Activated CD4-positive, CD25-positive, alpha-beta regulatory T cell (primary cell): ENCODE measurements at places on chromosomes 16 and 17.

- no peak for DNase-seq
These were observed 11.1 kb upstream of the FLYWCH1 start for GRCh38 chr16:2900526-2901075.

- no peak for DNase-seq
These were observed 37.0 kb downstream of the RGS9 start for GRCh38 chr17:65173976-65174683.

GRCh38 chr17:75592348-75593020 is 4.9 kb downstream of the MYO15B start:
- DNase-seq: no peak

DNA sequence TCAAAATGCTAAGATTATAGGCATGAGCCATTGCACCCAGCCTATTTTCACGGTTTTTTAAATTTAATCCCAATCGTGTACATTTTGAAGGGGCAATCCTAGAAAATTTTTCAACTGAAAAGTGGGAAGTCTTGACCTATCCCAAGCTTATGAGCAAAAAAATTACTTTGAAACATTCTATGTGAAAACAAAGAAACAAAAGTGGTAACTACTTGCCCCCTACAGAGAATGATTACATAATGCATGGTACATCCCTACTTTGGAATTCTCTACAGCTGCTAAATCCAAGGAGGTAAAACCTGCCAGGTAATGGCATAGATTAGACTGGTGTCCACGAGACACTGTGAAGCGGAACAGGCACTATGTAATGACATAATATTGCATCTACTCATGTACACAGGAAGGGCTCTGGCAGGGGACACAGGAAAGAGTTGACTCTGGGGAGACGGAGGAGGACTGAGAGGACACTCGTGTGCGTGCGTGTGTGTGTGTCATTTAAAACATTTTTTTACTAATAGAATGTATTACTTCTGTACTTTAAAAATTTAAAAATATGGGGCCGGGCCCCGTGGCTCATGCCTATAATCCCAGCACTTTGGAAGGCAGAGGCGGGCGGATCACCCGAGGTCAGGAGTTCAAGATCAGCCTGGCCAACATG is 15.7 kb downstream of the ASGR2 start:
- DNase-seq: no peak

DNA sequence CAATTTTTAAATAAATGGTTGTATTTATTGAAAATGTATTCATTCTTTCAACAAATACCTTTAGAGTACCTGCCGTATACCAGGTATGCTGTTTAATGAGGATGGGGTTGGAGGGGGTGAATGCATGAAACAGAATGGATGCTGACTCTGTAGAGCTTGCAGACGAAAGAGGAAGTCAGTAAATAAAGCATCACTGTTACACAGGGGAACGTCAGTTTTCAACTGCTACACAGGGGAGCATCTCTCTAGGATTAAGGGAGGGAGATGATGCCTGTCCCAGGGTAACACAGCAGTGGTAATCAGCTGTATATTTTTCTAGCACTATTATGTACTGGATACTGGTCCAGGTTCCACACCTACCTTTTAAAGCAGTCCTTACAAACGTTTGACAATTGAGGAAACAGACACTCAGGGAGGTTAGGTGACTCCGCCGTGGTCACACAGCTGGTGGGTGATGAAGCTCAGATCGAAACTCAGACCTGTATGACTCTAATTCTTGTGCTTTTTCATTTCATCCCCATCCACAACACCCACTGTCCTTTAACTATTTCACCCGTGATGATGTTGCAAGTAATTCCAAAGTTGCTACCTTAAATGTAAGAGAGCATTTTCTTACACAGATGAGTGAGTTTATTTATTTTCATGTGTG is 452.1 kb upstream of the HSBP1 start:
- DNase-seq: no peak

- DNase-seq: no peak
These were observed 146.8 kb downstream of the CYLD start for GRCh38 chr16:50888486-50889261.

- DNase-seq: no peak
These were observed 87.0 kb upstream of the RPRML start for GRCh38 chr17:47066095-47066494.

GRCh38 chr16:73710526-73710925 is 586.1 kb upstream of the PSMD7 start:
- DNase-seq: no peak

DNA sequence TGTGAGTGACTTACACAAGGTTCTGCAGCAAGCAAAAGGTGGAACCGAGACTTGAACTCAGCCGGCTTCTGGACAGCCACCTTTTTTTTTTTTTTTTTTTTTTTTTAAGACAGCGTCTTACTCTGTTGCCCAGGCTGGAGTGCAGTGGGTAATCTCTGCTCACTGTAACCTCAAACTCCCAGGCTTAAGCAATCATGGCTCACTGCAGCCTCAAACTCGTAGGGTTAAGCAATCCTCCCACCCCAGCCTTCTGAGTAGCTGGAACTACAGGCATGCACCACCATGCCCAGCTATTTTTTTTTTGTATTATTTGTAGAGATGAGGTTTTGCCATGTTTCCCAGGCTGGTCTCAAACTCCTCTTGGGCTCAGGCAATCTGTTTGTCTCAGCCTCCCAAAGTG is 55.2 kb upstream of the GOT2 start:
- no peak for DNase-seq

- no peak for DNase-seq
These were observed 145.5 kb downstream of the MSI2 start for GRCh38 chr17:57401556-57402488.

GRCh38 chr16:87931504-87931903 is 4.8 kb downstream of the CA5A start:
- no peak for DNase-seq

DNA sequence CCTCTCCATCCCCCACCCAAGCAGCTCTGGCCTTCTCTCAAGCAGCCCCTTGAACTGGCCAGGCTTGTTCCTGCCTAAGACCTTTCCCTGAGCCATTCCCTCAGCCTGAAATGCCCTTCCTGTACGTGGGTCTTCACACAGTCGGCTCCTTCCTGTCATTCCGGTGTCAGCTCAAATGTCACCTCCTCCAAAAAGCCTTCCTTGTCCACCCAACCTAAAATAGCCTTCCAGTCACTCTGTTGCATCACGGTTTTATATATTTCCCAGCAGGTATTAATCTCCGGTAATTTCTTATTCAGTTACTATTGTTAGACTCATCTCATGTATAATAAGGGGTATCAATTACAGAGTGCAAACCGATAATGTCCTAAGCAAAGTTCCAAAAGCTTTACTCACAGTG is 51.8 kb downstream of the C17orf67 start:
- no peak for DNase-seq

DNA sequence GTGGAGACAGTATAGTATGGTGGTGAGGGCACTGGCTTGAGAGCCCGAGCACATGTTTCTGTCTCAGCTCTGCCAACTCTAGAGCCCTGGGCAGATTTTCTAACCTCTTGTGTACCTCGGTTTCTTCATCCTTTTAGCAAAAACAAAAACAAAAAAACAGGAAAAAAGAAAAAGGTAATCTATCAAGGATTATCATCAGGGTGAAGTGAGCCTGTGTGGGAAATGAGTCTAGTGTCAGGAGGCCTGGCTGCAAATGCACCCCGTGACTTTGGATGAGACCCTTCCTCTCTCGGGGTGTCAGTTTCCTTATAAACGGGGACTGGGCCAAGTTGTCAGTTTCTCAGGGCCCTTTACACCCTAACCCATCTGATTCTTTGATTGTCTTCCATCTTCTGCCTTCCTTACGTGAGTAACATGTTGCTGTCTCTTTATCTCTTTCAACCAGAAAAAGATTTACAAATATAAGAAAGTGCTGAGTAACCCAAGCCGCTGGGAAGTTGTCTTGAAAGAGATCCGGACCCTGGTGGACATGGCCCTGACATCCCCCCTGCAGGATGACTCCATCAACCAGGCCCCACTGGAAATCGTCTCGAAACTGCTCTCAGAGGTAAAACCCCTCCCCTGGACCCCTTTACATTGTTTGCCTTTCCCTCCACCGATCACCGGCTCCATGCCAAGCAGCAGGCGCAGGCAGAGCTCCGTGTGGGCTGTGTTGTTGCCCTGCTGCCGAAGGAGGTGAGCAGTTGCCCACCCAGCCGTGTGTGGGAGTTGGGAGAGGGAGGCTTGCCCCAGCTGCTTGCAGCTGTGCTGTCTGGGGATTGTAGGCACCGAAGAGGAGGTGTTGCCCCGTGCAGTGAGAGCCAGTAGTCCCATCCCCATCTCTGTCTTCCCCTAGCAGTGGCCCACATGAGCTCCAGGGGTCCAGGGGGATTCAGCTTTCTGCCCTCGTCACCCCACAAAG is 127.1 kb upstream of the PLCG2 start:
- DNase-seq: no peak

- no peak for DNase-seq
These were observed 115.3 kb downstream of the C16orf78 start for GRCh38 chr16:49488740-49489525.

DNA sequence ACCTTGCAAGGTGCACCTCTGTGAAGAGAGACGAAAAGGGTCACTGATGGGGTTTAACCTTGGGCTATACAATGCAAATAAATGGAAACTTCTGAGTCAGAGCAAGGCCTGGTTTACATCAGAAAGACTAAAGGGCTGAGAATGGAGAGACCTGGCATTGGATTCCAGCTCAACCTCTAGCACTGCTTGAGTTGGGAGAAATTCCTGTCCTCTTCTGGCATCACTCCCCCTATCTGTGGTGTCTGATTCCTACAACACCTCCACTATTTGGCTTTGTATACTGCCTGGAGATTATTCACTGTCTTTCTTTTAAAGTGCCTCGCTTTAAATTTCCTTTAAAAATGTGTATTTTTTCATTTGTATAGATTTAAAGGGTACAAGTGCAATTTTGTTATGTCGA is 68.8 kb downstream of the GPR139 start:
- DNase-seq: no peak

DNA sequence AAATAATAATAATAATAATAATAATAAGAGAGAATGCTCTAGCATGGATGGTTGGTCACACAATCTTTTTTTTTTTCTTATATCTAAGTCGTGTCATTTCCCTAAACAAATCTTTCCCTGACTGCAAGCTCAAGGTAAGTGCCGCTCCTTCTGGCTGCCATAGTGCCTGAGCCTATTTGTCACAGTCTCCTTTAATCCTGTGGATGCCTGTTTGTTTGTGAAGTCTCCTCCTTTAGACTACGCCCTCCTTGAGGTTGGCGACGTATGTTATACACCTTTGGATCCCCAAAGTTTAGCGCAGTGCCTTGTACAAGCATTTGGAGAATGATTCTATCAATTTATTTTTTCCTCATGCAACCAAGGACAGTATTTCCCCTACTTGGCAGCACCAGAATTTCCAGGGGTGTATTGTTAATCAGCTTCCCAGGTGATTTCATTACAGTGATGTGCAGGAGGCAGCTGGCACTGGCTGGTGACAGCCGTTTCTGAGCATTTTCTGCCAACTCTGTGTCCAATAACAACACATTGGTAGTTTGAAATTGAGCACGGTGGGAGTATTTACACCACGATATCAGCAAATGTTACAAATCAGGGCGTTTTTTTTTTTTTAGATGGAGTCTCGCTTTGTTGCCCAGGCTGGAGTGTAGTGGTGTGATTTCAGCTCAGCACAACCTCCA is 26.6 kb downstream of the TMEM238L start:
- no peak for DNase-seq

GRCh38 chr17:34228781-34229180 is 26.3 kb upstream of the CCL2 start:
- no peak for DNase-seq

DNA sequence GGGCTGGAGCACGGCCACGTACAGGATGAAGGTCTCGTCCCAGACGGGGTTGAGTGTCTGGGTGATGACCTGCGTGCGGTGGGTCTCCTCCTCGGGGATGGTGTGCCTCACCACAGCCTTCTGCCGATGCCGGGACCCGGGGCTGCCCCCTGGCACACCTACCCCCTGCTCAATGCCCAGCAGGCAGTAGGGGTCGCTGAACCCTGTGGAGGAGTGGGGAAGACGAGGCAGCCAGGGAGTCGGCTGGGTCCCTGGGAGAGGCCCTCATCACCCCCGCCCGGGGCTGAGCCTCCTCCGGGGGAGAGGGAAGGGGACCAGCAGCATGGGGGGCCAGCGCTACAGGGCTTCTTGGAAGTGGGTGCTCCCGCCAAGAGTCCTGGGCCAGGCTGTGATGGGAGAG is 1.8 kb downstream of the UNC13D start:
- DNase-seq: no peak

DNA sequence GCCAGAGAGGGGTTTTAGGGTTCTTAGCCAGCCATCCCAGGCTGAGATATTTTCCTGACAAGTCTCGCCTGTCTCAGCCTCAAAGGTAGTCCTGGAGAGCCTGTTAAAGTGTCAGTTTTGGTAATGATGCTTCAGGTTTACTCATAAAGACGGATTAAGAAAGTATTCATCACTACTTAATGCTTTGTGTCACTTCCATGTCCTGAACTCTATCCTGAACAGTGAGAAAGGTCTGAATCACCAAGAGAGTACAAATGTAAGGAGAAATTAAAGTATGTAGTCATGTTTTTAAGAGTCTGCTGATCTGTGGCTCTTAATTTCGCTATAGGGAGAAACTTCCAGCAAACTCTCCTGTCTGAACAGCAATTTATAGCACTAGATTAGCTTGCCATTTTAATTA is 14.0 kb downstream of the RPGRIP1L start:
- DNase-seq: no peak

GRCh38 chr17:51860954-51861561 is 297.5 kb downstream of the CA10 start:
- DNase-seq: no peak

GRCh38 chr16:81864646-81865382 is 85.7 kb downstream of the PLCG2 start:
- DNase-seq: no peak

GRCh38 chr17:43771463-43771862 is 7.3 kb downstream of the DUSP3 start:
- DNase-seq: no peak

GRCh38 chr16:15547768-15548096 is 95.2 kb downstream of the MARF1 start:
- no peak for DNase-seq

DNA sequence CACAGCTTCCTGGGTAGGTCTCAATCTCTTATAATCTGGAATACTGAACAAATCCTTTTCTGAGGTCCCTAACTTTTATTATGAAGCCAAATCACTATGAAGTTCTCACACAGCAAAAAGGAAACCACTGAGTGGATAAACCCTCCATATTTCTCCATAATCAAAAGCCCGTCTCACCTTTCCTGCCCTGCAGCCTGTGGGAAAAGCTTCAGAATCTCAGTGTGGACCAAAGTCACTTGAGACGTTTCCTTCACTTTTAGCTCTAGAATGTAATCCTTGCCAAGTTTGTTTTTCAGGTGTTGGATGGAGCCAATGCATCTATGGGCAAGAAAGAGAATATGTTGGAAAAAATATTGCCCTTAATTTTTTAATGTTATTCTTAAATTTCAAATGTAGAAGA is 22.0 kb upstream of the ABCA9 start:
- DNase-seq: no peak

- no peak for DNase-seq
These were observed 879.7 kb upstream of the EEF2KMT start for GRCh38 chr16:5977329-5977728.
